ENCODE measurements at places on chromosomes 4 and X.

- no peak for DNase-seq
Observed at GRCh38 chr4:164188236-164188635, 565.7 kb upstream of the SMIM31 start.

DNA sequence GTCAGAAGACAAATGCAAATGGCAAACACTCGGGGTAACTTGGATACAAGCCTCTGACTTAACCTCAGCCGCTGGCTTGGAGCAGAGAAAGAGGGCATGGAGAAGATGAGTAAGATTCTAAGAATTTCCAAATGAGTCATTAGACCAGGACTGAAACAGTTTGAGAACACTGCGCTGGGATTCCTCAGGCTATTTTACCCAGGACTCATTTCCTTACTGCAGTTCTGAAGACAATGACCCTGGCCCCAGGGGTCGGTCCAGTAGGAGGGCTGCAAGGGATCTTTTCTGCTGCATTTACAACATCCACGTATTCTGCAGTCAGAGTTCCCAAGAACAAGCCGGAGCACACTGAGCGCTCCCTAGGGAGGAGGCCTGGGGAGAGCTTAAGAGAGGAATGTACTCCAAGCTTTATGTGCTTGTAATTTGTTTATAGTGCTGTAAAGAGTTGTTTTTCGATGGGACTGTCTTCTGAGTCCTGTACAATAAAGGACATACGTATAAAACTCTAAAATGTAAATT lies 27.3 kb upstream of the SORBS2 start:
- DNase-seq, result no peak

GRCh38 chr4:55116450-55116849 lies 8.9 kb downstream of the KDR start:
- DNase-seq, result no peak

- no peak for DNase-seq
Observed at GRCh38 chr4:105092356-105092755, 54.3 kb upstream of the TET2 start.

DNA sequence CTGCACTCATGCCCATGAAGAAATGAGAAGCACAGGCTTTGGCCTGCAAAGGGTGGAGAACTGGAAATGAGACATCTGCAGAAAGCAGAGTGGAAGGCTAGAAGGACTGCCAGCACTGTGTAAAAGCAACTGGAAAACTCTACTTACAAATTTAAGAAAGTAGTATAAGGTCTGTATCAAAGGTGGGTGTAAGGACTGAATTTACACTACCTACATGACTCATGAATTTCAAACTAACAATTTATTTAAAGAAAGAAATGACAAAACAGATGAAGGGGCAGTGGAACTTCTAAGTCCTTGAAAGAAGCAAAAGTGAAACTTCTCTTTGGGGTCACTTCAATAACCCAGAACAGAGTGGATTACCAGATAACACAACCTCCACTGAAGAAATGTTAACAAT lies 71.2 kb downstream of the SLC10A7 start:
- no peak for DNase-seq

DNA sequence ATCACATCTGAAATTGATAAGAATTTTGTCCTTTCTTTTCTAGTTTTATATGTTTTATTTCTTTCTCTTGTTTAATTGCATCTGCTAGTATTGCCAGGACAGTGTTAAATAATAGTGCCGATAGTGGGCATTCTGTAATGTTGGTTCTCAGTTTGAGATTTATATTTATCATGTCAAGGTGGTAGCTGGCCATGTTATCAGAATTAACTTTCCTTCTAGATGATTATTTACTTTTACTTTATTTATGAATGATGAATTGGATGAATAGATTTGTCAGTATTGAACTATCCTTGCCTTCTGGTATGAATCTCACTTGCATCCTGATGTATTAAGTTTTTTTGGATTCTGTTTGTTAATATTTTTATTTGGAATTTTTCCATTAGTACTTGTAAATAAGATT lies 42.7 kb downstream of the METAP1 start:
- no peak for DNase-seq

DNA sequence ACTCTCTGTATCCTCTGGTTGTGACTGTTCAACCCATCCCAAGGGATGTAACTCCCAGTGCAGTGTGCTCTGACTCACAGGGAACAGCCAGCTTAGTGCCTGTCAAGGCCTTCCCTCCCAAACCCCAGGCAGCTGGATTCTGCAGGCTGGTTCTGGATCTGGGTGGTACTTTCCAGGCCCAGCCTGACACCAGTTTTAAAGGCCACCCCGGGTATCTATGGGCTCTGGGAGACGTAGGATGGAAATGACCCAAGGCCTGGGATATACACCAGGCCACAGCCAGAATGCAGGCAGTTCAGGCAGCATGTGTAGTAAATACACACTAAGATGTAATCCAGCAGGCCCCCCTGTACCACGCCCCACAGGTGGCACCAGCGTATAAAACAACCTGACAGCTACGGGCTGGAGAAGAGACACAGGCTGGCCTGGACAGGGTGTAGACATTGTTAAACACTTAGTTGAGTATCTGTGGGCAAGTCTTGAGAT lies 64.2 kb downstream of the SPINK2 start:
- DNase-seq, result no peak

- DNase-seq, result no peak
Observed at GRCh38 chr4:45765521-45765920, 358.3 kb downstream of the GABRG1 start.

DNA sequence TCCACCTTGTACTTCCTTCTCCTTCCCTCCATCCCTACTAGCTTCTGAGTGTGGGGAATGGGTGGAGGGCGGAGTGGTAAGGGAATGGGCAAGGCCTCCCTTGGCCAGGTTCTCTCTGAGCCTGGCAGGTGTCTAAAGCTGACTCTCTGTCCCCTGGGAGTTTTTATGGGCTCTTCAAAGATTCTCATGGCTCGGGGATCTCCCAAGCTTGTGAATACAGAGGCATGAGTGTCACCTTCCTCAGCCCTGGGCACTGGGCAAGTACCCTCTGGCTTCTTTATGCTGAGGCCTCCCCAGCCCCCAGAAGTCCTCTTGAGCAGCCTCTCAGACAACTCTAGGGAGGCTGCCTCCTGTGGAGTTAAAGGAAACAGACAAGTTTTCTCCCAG lies 32.5 kb upstream of the DDX3X start:
- no peak for DNase-seq

DNA sequence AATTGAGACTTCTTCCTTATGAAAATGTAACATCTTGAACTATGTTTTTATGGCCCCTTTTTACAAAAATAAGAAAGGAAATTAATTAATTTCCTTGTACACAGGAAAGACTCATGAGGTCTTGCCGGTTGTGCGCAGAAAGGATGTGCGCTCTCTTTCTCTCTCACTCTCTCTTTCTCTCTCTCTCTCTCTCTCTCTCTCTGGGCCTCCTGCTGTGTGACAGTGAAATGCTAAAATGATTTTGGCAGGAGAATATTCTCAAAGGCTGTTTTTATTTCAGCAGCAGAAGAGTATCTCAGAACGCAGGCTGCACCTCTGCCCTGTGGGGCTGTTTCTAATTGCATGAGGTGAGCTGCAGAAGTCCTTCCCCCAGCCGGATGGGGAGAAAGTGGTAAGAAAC lies 349.0 kb downstream of the MID1IP1 start:
- DNase-seq, result no peak

DNA sequence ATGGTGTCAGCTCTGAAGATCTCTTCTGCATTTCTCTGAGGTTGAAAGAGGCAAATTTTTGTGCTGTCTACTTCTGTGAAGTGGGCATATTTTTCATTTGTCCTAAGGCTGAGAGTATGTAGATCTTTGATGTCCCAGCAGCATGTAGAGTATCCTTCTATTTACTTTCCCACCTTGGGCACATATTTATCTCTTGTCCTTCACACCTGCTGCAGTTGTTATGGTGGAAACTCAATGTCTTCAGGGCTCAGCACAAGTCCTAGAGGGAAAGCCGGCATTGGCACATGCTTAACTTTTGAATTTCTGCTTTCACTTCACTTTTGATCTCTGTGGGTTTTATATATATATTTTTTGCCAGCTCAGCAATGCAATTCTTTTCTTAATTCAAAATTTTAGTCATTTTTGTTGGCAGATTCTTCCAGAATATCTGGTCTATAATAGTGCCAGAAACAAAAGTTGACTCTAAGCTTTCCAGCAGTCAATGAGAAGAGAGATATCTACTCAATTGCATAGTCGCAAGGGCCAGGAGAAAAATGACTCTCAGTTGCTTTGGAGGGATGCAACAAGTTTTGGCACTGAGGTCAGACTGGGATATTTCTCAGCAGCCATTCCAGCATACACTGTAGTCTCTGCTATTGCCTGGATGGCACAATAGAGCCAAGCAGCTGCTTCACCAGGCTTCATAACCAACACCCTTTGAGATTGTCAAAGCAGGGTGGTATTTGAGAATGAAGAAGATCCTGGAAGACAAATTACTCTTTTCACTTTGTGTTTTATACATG lies 127.8 kb upstream of the FAT1 start:
- DNase-seq, result no peak

GRCh38 chr4:26509681-26510333 lies 19.5 kb upstream of the CCKAR start:
- DNase-seq, result no peak

GRCh38 chr4:150784305-150784704 lies 202.4 kb downstream of the MAB21L2 start:
- DNase-seq, result no peak

DNA sequence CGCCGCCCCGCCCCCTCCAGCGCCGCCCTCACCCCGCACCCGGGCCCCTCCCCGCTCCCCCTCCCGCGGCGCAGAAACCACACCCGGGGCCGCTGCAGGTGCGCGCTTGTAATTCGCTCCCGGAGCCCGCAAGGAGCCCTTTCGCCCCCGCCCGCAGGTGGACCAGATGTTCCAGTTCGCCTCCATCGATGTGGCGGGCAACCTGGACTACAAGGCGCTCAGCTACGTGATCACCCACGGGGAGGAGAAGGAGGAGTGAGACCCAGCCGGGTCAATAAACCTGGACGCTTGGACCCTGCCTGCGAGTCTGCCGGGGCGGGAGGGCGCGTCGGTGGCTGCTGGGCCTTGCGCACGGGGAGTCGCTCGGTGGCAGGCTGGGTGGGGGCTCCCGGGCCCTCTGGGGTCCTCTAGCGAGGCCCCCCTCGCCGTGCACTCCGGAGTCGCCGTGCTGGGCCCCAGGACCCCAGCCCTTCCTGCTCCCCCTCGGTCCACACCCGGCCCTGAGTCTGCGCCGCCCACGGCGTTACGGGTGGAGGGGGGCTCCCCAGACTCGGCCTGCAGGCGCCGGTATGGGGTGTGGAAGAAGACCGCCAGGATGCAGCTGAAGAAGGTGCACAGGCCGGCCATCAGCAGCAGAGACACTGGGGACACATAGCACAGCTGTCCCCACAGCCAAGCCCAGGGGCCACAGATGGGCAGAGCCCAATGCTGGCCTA lies 7.1 kb downstream of the SLC49A3 start:
- DNase-seq, result no peak

- DNase-seq, result peak; percentile 24
Observed at GRCh38 chr4:108036213-108036612, 46.5 kb downstream of the HADH start.

DNA sequence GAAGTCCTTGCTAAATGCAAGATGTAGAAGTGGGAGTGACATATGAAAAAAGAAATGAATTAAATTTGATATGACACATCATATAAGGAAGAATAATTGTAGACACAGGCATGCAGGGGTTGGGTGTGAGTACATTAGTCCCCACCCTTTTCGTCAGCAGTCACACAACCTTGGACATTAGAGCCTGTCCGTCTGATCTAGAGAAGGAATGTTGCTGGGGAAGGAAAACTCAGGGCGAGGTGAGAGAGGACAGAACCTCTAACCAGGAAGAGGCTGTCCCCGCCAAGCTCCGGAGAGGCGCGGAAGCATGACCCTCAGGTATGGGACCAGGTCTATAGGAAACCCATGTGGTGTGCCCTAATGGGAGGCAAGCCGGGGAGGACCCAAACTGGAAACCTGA lies 102.1 kb downstream of the RELL1 start:
- DNase-seq, result no peak

GRCh38 chrX:13479452-13479813 lies 90.0 kb upstream of the EGFL6 start:
- no peak for DNase-seq

DNA sequence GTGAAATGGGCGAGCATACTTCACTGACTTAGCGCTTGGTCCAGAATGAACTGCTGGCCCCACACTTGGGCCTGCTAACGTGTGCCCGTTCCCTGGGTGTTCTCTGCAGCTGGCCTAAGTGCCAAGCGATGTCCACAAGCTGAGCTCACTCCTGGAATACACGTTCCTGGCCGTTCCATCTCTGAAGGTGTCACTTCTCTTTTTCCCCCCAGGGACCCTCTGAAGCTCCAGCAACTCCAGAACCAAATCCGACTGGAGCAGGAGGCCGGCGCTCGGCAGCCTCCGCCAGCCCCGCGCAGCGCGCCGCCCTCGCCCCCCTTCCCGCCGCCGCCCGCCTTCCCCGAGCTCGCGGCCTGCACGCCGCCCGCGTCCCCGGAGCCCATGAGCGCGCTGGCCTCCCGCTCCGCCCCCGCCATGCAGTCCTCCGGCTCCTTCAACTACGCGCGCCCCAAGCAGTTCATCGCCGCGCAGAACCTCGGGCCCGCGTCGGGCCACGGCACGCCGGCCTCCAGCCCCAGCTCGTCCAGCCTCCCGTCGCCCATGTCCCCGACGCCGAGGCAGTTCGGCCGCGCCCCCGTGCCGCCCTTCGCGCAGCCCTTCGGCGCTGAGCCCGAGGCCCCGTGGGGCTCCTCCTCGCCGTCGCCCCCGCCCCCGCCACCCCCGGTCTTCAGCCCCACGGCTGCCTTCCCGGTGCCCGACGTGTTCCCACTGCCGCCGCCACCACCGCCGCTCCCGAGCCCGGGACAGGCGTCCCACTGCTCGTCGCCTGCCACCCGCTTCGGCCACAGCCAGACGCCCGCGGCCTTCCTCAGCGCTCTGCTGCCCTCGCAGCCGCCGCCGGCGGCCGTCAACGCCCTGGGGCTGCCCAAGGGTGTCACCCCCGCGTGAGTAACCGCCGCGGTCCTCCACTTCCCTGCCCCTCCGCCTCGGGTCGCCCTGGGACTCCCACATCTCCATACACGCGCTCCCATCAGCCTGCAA lies 132.3 kb downstream of the CBR4 start:
- no peak for DNase-seq

- no peak for DNase-seq
Observed at GRCh38 chr4:25725870-25726269, 70.2 kb downstream of the SLC34A2 start.

GRCh38 chr4:101346351-101347266 lies 717 bp downstream of the PPP3CA start:
- no peak for DNase-seq

DNA sequence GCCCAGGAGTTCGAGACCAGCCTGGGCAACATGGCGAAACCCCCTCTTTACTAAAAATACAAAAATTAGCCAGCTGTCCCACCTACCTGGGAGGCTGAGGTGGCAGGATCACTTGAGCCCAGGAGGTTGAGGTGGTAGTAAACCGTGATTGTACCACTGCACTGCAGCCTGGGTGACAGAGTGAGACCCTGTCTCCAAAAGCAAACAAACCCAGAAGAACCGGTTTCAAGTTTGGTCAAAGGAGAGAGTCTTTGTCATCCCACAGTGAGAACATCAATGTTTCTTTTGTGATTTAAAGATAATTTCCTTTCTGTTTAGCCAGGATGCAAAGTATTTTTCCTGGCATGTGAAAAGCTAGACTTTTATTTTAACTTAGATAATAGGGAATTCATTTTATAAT lies 26.7 kb downstream of the PDK3 start:
- no peak for DNase-seq

Measured in stimulated activated CD8-positive, alpha-beta memory T cell treated with anti-CD3 and anti-CD28 coated beads, Interleukin-2, amount 100 ng/mL, for 1 hour (primary cell).